ENCODE measurements at places on chromosomes 6 and 20.

- no peak for DNase-seq
Measured at GRCh38 chr6:75167325-75167724, 38.5 kb downstream of the COL12A1 start.

DNA sequence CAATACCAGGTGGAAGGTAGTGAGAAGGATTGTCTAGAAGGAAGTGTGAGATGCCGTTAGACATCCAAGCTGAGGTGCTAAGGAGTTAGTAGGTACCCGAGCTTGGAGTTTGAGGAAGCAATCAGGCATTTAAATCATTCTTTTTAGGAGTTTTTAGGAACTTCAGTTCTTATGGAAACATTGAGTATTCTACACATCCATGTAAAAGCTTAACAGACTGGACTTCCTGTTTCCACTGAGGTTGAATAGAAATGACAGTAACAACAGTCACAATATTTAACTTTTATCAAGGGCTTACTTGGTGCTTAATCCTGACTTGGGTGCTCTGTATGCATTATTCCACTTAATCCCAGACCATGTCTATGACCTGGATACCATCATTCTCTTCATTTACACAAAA lies 136.4 kb downstream of the UST start:
- no peak for DNase-seq

- no peak for DNase-seq
Measured at GRCh38 chr6:150865043-150865405, 478 bp upstream of the MTHFD1L start.

DNA sequence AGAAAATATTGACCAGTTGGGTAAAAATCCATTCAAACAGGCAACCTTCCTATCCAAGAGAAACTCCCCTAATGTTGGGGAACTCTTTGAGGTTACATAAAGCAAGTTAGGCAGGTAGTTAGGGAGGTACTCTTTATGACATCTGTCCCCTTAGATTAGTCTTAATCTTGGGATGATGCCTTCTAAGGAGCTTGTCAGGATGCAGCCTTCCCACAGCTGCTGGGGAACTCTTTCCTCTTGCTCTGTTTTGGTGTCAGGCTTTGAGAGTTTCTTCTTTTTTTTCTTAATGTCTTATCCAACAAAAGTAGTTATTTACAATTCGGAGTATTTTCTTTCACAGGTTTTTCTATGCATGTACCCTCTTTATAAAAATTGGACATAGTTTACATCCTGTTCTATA lies 194.8 kb downstream of the CDKAL1 start:
- DNase-seq: no peak

DNA sequence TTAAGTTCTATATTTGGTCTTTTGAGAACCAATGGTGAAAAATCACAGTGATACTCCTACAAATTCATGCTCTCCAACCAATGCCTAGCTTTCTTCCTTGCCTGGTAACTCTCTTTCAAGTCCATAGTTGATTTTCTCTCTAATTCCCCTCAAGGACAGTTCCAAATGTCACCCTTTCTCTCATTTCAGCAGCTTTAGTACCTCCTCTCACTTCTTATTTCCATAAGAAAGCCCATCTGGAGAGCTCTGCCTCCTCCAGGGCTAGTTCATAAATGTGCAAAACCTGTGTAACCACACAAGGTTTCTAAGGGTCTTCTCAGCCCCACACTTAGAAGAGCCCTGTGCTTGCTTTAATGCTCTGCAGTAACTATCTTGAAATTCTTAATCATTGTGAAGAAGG lies 155.4 kb upstream of the PLCB4 start:
- DNase-seq: no peak

DNA sequence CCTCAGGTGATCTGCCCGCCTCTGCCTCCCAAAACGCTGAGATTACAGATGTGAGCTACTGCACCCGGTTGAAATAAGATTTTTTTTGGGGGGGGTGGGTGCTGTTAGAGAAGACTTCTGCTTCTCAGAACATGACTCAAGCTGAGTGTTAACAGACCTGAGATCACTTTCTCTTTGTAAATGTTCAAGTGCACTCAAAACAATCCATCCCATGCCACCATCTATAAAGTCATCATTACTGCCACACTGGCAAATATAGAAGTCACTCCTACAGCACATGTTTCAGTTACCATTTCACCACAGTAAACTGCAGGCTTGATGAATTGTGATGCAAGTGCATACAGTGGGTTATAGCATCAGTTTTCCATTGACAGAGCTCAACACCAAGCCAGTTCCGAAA lies 9.0 kb downstream of the VPS16 start:
- no peak for DNase-seq
